Daoy (cell line): ENCODE measurements at places on chromosomes 7 and 10.

DNA sequence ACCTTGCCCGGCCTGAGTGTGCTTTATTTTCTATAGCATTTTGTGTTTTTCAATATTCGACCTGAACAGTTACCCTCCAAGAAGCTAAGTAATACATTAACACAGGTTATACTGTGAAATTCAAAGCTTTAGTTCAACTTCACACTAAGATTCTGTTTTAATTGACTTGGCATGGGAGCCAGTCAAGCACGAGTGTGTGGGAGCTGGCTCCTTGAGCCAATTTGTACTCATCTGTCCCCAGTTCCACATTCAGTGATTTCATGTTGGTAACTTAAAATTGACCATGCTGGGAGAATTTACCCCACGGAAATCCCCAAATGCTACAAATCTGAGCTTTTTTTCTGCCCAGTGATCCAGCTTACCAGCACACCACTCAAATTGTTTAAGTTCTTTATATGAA lies 20.3 kb downstream of the TSPAN12 start:
- no peak for DNase-seq

DNA sequence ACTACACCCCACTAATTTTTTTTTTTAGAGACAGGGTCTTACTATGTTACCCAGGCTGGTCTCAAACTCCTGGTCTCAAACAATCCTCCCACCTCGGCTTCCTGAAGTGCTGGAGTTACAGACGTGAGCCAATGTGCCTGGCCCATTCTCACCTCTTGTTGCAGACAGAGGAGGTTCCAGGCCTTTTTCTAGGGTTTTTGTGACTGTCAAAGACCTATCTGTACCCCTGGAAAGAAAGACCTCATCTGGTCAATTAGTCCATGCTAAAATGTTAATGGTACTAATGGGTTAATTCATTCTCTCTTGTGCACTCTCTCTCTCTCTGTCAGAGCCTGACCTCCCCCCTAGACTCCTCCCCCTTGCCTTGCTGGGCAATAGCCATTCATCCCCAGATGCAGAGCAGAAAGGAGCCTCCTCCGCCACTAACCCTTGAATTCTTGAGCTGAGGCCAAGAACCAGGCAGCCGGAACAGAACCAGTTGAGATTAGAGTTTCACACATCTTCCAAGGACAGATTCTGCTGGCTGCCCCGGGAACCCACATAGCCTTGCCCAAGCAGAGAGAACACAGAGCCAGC lies 209.7 kb downstream of the SKIDA1 start:
- peak; percentile 65 for DNase-seq

- DNase-seq, result no peak
These were observed 346.5 kb upstream of the NPVF start for GRCh38 chr7:25574828-25575227.

DNA sequence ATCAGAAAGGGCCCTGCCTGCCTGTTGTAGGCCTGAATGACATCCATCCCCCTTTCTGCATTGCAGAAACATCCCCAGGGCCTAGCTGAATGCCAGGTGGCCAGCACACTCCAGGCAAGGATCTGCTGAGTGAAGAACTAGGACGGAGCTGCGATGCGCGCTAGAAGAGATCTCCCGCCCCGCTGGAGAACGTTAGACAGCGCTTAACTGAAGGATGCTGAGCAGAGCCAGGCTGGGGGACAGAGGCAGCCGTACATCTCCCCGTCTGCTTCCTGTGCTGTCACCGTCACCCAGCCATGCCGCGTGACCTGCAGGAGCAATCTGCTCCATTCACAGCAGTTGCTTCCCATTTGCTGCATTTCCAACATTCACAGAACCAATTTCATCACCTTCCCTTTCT lies 73.3 kb downstream of the FAM53B start:
- no peak for DNase-seq

GRCh38 chr10:85638797-85639196 lies 727.8 kb downstream of the GRID1 start:
- DNase-seq, result no peak

- DNase-seq, result no peak
These were observed 152.2 kb downstream of the TMEM178B start for GRCh38 chr7:141225916-141226618.
